Right forelimb (tissue), 1 donor: ENCODE measurements at places on chromosomes 7 and 10.

DNA sequence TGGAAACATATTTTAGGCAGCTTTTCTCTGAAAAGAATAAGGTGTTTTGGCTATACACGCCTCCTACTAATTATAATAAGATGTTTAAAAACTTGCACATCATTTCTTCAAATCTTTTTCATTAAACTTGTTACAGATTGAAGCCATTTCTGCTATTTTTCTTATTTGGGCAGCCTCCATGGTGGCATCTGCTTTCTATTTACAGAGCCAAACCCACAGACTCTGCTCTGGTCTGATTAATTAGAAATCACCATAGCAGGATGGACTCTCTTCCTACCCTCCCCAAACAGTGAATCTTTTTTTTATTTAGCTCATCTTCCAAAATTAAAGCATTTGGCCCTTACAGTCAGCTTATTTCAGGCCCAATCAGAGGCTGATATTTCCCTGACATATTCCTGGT is 85.7 kb upstream of the AOAH start:
- DNase-seq = no peak

- no peak for DNase-seq
Measured at GRCh38 chr7:75739796-75740672, 1.3 kb upstream of the HIP1 start.

DNA sequence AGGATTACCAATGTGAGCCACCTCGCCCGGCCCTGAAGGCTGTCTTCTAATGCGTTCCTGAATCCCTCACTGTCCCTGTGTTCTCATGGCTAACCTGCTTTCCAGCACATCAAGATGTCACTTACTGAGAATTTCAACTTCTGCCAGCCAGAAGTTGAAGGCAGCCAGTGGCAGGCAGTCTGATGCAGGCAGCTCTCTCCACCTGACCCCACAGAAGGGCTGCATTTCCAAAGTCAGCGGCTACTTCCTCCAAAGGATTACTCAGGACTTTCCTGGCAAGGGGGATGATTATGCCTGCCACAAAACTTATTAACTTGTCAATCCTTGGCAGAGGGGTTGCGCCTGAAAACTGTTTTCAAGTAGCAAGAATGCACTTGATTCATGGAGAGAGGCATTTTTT is 1219.4 kb downstream of the TYW1 start:
- peak; percentile 68 for DNase-seq

GRCh38 chr7:46245586-46246111 is 324.6 kb upstream of the IGFBP3 start:
- DNase-seq = no peak

DNA sequence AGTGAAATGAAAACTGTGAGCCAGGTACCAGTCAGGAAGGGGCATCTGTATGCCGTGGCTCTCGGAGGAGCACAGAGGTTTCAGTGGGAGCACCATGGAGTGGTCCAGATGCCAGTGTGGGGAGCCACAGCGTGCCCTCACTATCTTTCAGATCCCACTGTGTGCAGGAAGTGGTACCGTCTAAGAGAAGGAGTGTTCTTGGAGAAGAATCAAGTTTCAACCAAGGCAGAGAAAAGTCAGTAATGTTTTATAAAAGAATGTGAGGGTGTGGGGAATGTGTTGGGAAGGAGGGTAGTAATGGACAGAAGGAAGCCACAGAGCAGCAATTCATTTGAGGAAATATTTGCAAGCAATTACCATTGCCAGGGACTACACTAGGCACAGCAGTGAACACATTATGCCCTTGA is 35.6 kb downstream of the PRKAR2B start:
- DNase-seq = no peak

DNA sequence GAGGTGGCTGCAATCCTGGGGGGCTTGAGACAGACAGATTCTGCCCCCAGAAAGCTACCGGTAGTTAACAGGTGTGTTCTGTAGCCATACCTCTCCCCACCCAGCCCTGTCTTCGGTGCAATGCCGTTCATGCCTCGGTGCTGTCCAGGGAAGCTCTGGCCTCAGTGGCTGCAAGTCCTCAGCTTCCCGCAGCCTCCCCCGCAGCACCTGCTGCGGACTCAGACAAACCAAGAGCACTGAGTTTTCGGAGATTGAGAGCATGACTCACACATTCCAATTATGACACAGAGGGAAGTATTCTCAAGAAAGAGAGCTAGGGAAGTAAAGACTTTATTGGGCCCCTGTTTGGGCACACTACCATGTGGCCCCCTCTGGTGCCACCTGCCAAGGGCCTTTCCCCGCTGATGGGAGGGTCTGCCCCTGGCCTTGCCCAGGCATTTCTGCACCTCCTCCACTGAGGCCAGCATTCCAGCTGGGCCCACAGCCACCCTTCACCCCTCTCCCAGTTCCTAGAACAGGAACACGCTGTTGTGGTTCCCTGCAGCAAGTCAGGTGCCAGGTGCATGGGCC is 30.2 kb upstream of the EZH2 start:
- DNase-seq = no peak
